HFFc6 (cell line): ENCODE measurements at places on chromosomes 5 and 9. TPM values are rescaled to one million over a fixed set of nuclear protein-coding genes. Genes with fewer than 3 reads are reported as not detected.

The SCGB3A2 gene
- not detected in 2 replicates for total RNA-seq

The PCDHGA5 gene
- 1.1 to 1.3 TPM (median 1.1 TPM) in 3 replicates for total RNA-seq

- H3K4me3 ChIP-seq, result no peak overlapping the region
- no peak overlapping the region for H3K27ac ChIP-seq
- no peaks in the 10 kb centered on the region for H3K36me3 ChIP-seq
- H3K27me3 ChIP-seq, result peaks cover 5% of the 10 kb centered on the region
- DNase-seq, result no peak
Measured at GRCh38 chr5:58264276-58264675, 195.6 kb downstream of the PLK2 start.

The PDE6A gene
- total RNA-seq, result not detected in 3 replicates

DNA sequence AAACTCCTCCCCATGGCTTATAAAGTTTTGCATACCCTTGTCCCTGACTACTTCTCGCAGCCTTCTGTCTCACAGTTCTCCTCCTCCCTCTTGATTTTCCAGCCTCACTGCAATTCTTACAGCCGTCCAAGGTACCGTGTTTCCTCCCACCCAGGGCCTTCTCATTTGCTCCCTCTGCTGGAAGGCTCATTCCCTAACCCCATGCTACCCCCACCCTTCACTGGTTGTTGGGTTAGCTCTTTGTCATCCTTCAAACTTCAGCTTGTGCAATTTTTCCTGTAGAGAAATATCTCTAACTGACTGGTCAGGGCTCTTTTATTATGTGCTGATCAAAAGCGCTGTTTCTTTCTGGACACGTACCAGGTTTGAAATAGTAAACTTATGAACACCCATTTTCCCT, 329.2 kb downstream of the EBF1 start:
- no peaks in the 10 kb centered on the region; the same call in 1 of the 2 replicates for H3K36me3 ChIP-seq
- H3K27ac ChIP-seq, result no peak overlapping the region
- peaks cover 4% of the 10 kb centered on the region for H3K27me3 ChIP-seq
- H3K4me1 ChIP-seq, result no peaks in the 10 kb centered on the region

The TDRD7 gene
- 7.5 and 8.2 TPM in 2 replicates for total RNA-seq

DNA sequence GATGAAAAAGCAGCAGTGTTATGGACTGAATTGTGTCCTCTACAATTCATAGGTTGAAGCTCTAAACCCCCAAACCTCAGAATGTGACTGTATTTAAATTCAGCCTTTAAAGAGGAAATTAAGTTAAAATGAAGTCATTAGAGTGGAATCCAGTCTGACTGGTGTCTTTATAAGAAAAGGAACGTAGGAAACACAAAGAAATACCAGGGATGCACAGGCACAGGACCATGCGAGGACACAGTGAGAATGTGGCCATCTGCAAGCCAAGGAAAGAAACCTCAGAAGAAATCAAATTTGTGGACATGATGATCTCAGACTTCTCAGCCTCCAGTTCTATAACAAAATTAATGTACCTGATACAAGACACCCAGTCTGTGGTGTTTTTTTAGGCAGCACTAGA, 971.2 kb upstream of the CDH9 start:
- no peaks in the 10 kb centered on the region for H3K36me3 ChIP-seq
- H3K4me3 ChIP-seq, result no peak overlapping the region
- DNase-seq, result no peak
- no peaks in the 10 kb centered on the region for H3K4me1 ChIP-seq

The C9 gene
- total RNA-seq, result 0.07 to 0.10 TPM in 2 of 3 replicates, not detected in the other

The ANKRD20A1 gene
- total RNA-seq, result not detected in 3 replicates

The OBP2A gene
- not detected in 3 replicates for total RNA-seq

GRCh38 chr5:153991168-153991567, 47.5 kb downstream of the FAM114A2 start:
- H3K27ac ChIP-seq, result no peak overlapping the region
- peaks cover 9% of the 10 kb centered on the region for H3K4me1 ChIP-seq
- H3K27me3 ChIP-seq, result no peaks in the 10 kb centered on the region
- no peak overlapping the region for H3K4me3 ChIP-seq
- DNase-seq, result no peak
- peaks cover 10% of the 10 kb centered on the region for H3K36me3 ChIP-seq

- no peak for DNase-seq
- H3K27me3 ChIP-seq, result no peaks in the 10 kb centered on the region; the same call in 1 of the 2 replicates
- H3K4me3 ChIP-seq, result no peak overlapping the region
- peaks cover 4% of the 10 kb centered on the region; the same call in 1 of the 2 replicates for H3K36me3 ChIP-seq
- H3K27ac ChIP-seq, result no peak overlapping the region
Measured at GRCh38 chr5:24854850-24855249, 210.1 kb upstream of the CDH10 start.

DNA sequence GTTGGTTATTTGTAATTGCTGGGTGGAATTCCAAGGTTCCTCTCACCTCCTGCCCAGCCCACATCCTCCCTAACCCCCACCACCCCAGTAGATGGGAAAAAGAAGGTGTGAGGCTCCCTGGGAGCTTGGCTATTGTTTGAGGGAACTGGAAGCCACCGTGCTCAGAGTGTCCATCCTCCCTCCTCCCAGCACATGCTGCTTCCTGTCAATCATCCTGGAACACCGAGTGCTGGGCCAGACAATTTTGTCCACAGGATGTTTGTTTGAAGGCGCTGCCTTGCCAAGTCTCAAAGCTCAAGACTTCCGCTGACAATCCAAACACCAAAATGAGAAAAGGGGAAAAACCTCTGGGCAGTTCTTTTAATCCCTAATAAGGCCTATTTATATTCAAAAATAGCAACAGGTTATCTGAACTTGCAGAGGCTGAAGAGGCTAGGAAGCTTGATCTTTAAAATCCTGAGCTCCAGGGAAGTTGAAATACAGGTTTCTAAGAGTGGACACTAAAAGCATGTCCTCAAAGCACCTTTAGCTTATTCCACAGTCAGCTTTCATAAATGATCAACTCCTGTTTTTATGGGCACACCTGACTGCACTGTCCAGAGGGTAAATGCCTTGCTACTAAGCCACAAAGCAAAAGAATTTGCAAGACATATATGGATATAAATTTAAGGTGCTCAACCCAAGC, 286.7 kb downstream of the NFIB start:
- H3K36me3 ChIP-seq, result no peaks in the 10 kb centered on the region
- H3K27me3 ChIP-seq, result peaks cover 4% of the 10 kb centered on the region; the same call in 1 of the 2 replicates
- peaks cover 20% of the 10 kb centered on the region for H3K4me1 ChIP-seq
- no peak for DNase-seq

GRCh38 chr5:157778121-157778805, 34.8 kb downstream of the LSM11 start:
- H3K4me1 ChIP-seq, result no peaks in the 10 kb centered on the region
- H3K27me3 ChIP-seq, result peaks cover 7% of the 10 kb centered on the region
- no peak overlapping the region for H3K4me3 ChIP-seq
- no peak for DNase-seq
- 0 out of 2 replicates have a peak, but pooled peaks cover 5% of the 10 kb centered on the region for H3K36me3 ChIP-seq

DNA sequence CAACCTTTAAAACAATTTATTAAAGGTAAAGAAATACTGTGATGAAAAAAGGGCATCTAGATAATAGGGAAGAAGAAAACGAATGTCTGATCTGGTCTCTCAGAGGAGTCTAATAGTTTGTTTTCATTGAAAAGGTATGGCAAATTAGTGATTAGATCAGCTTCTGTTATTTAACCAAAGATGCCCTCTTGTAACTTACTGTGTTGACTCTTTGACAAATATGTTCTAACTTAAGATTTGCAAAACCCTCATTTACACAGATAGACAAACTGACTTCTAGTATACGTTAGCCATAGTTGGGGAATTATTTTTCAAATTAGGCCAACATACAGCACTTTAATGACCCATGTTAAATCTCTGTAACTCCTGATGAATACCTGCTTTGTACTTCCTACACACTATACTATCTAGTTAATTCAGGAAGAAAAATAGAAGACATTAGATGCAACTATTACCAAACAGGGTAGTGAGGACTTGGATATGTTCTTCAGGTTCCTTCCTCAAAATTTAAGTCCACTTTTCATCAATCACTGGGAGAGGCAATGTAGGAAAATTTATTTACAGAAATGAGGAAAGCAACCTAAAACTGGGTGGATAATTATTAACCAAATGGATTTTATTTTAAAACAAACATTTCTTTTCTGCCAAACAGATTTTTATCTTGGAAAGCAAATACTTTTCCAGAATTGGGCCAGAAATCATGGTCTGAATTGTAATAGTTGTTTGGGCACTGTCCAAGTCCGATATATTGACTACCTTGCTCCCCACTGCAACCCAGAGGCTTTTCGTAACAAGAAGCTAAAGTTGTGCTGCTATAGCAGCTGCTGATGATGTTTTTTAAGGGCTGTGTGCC, 66.4 kb upstream of the PPP2R2B start:
- no peak overlapping the region for H3K4me3 ChIP-seq
- no peaks in the 10 kb centered on the region for H3K4me1 ChIP-seq
- DNase-seq, result no peak
- H3K27ac ChIP-seq, result no peak overlapping the region
- no peaks in the 10 kb centered on the region for H3K27me3 ChIP-seq

The IFNB1 gene
- total RNA-seq, result not detected in 3 replicates

GRCh38 chr9:92407818-92408217, 3.4 kb upstream of the OGN start:
- no peaks in the 10 kb centered on the region for H3K27me3 ChIP-seq
- no peak for DNase-seq
- H3K36me3 ChIP-seq, result no peaks in the 10 kb centered on the region

DNA sequence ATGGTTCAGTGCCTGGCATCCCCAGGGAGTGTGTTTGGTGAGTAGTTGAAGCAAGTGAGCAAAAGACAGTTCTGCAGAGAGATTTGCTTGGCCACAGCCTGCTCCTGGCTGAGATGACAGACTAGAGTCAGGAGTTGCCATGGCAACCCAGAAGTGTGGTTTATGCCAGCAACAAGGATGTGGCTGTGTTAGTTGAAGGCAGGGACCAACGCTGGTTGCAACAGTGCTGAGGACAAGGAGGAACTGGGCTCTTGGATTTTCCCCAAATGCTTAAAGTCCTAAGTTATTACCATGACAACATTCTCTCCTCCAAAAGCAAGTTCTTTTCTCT, 2.7 kb downstream of the NXNL2 start:
- H3K36me3 ChIP-seq, result peaks cover 38% of the 10 kb centered on the region
- peak overlapping the region; percentile 89 for H3K4me3 ChIP-seq
- peak overlapping the region; percentile 94 for H3K27ac ChIP-seq
- H3K4me1 ChIP-seq, result peaks cover 49% of the 10 kb centered on the region

GRCh38 chr5:132136906-132137305, 63.3 kb downstream of the CSF2 start:
- DNase-seq, result peak; percentile 80
- peaks cover 5% of the 10 kb centered on the region; the same call in 1 of the 2 replicates for H3K36me3 ChIP-seq
- peak overlapping the region; percentile 28; the same call in 1 of the 2 replicates for H3K27ac ChIP-seq
- H3K4me3 ChIP-seq, result no peak overlapping the region

- peak overlapping the region; percentile 4 for H3K4me3 ChIP-seq
- peak; percentile 60 for DNase-seq
- H3K27me3 ChIP-seq, result no peaks in the 10 kb centered on the region
- H3K27ac ChIP-seq, result peak overlapping the region; percentile 36
- peaks cover 47% of the 10 kb centered on the region for H3K4me1 ChIP-seq
- 0 out of 2 replicates have a peak, but pooled peaks cover 5% of the 10 kb centered on the region for H3K36me3 ChIP-seq
Measured at GRCh38 chr5:33894566-33894965, 2.8 kb upstream of the ADAMTS12 start.

The NRG2 gene
- total RNA-seq, result 0.10 and 0.11 TPM in 2 replicates

The PCSK5 gene
- 0.15 to 0.18 TPM (median 0.18 TPM) in 3 replicates for total RNA-seq

GRCh38 chr9:96279932-96280331, 22.0 kb downstream of the HSD17B3 start:
- DNase-seq, result no peak
- H3K27me3 ChIP-seq, result no peaks in the 10 kb centered on the region; the same call in none of the 2 replicates
- H3K36me3 ChIP-seq, result peaks cover 5% of the 10 kb centered on the region
- H3K4me1 ChIP-seq, result no peaks in the 10 kb centered on the region
- H3K27ac ChIP-seq, result no peak overlapping the region
- no peak overlapping the region for H3K4me3 ChIP-seq

The ZSWIM6 gene
- total RNA-seq, result 10.1 and 11.1 TPM in 2 replicates

The ADRA1B gene
- total RNA-seq, result 0.36 to 0.48 TPM (median 0.38 TPM) in 3 replicates

The DBH gene
- total RNA-seq, result not detected in 3 replicates

The INVS gene
- 11.5 to 14.8 TPM (median 12.2 TPM) in 3 replicates for total RNA-seq

The SV2C gene
- total RNA-seq, result not detected in 3 replicates

DNA sequence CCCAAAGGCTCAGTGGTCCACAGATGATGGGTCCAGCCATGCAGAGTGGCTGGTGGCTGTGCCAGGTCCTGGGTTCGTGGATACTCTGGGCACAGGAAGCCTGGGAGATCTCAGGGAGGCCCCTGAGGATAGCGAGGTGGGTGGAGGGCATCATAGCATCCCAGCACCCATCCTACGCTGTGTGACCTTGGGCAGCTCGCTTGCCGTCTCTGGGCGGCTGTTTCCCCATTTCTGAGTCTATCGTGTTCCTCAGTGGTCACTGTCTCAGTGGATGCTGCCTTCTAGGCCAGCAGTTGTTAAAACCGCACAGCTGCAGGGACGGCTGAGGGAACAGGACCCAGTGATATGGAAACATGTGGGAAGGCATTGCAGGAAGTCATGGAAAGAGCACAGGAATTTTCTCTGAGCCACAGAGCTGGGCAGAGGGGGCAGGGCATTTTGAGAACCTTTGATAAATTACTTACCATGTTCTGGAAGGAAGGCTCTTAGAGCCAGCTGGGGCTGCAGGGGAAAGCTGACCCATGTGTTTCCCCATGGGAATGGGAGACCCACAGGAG, 86.4 kb upstream of the COL5A1 start:
- peaks cover 35% of the 10 kb centered on the region for H3K4me1 ChIP-seq
- H3K27ac ChIP-seq, result no peak overlapping the region
- H3K27me3 ChIP-seq, result peaks cover 7% of the 10 kb centered on the region
- no peak overlapping the region for H3K4me3 ChIP-seq

DNA sequence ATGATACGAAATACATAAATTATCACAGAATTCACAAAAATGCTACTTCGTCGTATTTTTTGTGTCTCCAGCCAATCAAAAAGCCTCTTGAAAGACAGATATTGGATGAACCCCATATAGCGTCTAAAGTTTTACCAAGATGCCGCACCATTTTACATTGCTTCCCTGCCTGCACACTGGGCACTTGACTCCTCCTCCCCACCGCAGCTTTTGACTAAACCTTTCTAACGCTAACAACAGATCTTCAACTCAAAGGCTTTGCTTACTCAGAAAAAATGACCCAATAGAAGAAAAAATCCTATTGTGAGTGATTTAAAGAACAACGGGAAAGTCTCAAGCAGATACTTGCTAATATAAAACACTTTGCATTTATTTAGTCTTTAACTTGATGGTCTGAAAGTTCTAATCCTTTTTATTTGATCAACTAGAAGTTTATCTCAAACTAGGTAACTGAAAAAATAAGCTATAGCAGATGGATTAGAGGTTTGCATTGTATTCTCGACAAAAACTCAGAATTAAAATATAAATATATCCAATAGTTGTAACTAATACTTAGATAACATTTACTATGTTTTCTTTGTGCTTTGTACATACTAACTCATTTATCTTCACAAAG, 609.1 kb upstream of the DMAC1 start:
- H3K36me3 ChIP-seq, result peaks cover 5% of the 10 kb centered on the region
- no peak overlapping the region for H3K4me3 ChIP-seq
- H3K27ac ChIP-seq, result no peak overlapping the region
- no peak for DNase-seq
- H3K27me3 ChIP-seq, result no peaks in the 10 kb centered on the region

The JAK2 gene
- 5.0 to 6.5 TPM (median 6.4 TPM) in 3 replicates for total RNA-seq

- H3K4me1 ChIP-seq, result peaks cover 94% of the 10 kb centered on the region
- no peaks in the 10 kb centered on the region for H3K27me3 ChIP-seq
- H3K4me3 ChIP-seq, result peak overlapping the region; percentile 87
Measured at GRCh38 chr9:115596021-115596745, 478.2 kb upstream of the TNC start.
